ENCODE measurements at places on chromosomes 7 and 10. TPM values are rescaled to one million over a fixed set of nuclear protein-coding genes. Genes with fewer than 3 reads are reported as not detected.

The HECW1 gene
- not detected for polyA plus RNA-seq

GRCh38 chr7:116083796-116084195 lies 53.2 kb upstream of the TFEC start:
- no peak overlapping the region for H3K4me3 ChIP-seq
- H3K36me3 ChIP-seq = no peaks in the 10 kb centered on the region
- no peak overlapping the region for H3K27ac ChIP-seq
- H3K4me1 ChIP-seq = no peaks in the 10 kb centered on the region
- no peaks in the 10 kb centered on the region for H3K27me3 ChIP-seq

DNA sequence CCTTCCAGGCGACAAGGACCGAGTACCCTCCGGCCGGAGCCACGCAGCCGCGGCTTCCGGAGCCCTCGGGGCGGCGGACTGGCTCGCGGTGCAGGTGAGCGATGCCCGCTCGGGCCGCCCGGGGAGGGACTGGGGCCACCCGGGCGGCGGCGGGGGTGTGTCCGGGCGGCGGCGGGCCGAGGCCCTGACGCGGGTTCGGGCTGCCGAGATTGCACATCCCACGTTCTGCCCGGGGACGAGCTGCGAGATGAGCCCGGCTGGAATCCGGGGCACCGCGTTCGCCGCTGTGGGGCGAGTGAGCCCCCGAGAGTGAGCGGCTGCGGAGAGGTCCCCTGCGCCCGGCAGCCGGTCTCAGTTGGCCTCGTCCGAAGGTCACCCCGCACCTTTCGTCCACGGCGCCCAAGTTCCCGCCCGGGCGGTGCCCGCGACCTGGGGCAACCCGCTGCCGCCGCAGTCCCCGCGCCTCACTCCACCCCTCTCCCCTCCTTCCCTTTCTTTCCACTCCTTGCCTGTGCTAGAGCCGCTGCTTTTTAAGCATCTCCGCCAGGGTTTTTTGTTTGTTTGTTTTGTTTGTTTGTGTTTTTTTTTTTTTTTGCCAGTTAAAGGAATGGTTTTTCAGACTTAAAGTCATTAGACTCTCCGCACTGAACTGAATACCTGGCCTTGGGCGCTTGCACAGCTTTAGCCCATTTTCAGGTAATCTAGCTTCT lies 515 bp downstream of the RALA start:
- peak overlapping the region; percentile 98 for H3K27ac ChIP-seq
- no peaks in the 10 kb centered on the region for H3K27me3 ChIP-seq
- peaks cover 29% of the 10 kb centered on the region for H3K4me1 ChIP-seq
- H3K36me3 ChIP-seq = peaks cover 6% of the 10 kb centered on the region
- peak overlapping the region; percentile 93 for H3K4me3 ChIP-seq

- H3K4me3 ChIP-seq = no peak overlapping the region
- H3K36me3 ChIP-seq = no peaks in the 10 kb centered on the region
- no peaks in the 10 kb centered on the region for H3K27me3 ChIP-seq
- H3K4me1 ChIP-seq = no peaks in the 10 kb centered on the region
- peak overlapping the region; percentile 65 for H3K27ac ChIP-seq
- peak; percentile 44 for DNase-seq
Observed at GRCh38 chr7:104650991-104651640, 322.7 kb downstream of the LHFPL3 start.

The SPDYE9 gene
- polyA plus RNA-seq = not detected

The ELAPOR2 gene
- 15.9 TPM for polyA plus RNA-seq

DNA sequence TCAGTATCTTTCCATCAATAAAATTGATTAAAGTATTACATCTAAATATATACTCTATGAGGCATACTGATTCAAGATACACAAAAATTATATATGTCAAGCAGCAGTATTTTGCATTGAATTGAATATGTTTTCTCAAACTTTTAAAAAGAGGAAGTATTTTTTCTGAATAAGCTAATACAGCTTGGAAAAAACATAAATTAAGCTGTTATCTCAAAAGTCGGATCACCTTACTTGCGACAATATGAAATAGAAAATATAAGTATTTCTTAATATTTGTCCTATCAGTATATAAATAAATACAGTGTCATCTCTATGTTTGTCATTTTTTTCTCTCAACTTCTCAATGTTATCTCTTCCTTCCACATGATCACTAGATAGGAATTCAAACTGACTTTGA lies 139.3 kb downstream of the MBL2 start:
- H3K4me3 ChIP-seq = no peak overlapping the region
- H3K4me1 ChIP-seq = no peaks in the 10 kb centered on the region
- no peaks in the 10 kb centered on the region for H3K36me3 ChIP-seq

The SAMD9L gene
- 1.8 TPM for polyA plus RNA-seq

- DNase-seq = no peak
- H3K36me3 ChIP-seq = peaks cover 8% of the 10 kb centered on the region
- H3K27me3 ChIP-seq = no peaks in the 10 kb centered on the region
- H3K27ac ChIP-seq = no peak overlapping the region
- peak overlapping the region; percentile 91 for H3K4me3 ChIP-seq
Observed at GRCh38 chr10:114172776-114173602, 1.0 kb downstream of the CCDC186 start.

DNA sequence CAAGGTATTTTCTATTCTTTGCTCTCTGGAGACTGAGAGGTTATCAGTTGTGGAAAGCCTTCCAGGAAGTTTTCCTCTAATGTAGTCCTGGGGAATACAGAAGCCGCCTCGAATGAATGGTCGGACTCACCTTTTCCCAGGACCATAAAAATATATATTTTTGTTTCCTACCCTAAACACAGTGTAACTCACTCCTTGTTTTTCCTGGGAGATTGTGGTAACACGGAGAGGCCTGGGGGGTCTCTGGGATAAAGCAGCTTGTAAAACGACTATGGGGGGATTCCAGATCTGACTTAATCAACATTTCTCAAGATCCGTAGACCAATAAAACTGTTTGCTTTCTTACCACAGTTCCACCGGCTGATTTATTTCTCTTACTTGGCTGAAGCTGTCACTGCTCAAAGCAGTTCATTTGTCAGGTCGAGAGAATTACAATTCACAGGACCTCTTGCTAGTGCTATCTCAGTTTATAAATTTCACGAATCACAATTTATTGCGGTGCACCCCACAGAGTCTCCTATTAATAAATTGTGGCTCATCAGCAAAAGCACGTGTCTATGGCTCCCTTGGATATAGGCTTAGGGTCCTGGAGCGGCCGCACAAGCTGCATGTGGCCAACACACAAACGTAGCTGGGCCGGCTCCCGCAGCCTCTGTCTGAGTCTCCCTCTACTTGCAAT lies 176.3 kb upstream of the BMPER start:
- DNase-seq = no peak
- H3K4me3 ChIP-seq = no peak overlapping the region
- no peaks in the 10 kb centered on the region for H3K36me3 ChIP-seq

DNA sequence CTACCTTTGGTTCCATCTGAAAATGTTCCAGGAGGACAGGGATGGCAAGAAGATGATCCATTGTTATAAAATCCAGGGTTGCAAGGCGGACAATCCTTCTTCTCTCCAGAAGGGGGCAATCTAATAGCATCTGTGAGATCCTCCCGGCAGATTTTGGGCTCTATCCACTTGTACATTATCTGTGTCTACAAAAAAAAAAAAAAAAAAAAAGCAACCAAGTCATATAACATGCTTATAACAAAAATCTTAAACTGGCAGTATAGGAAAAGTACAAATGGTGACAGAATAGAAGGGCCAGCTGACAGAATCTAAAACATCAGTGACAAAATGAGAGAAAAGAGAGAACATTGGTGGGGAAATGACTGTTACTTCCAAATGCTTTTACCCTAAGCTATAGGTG lies 132.7 kb downstream of the ELAPOR2 start:
- H3K4me3 ChIP-seq = no peak overlapping the region
- peak; percentile 53 for DNase-seq
- peaks cover 3% of the 10 kb centered on the region for H3K4me1 ChIP-seq

The TAC1 gene
- not detected for polyA plus RNA-seq

DNA sequence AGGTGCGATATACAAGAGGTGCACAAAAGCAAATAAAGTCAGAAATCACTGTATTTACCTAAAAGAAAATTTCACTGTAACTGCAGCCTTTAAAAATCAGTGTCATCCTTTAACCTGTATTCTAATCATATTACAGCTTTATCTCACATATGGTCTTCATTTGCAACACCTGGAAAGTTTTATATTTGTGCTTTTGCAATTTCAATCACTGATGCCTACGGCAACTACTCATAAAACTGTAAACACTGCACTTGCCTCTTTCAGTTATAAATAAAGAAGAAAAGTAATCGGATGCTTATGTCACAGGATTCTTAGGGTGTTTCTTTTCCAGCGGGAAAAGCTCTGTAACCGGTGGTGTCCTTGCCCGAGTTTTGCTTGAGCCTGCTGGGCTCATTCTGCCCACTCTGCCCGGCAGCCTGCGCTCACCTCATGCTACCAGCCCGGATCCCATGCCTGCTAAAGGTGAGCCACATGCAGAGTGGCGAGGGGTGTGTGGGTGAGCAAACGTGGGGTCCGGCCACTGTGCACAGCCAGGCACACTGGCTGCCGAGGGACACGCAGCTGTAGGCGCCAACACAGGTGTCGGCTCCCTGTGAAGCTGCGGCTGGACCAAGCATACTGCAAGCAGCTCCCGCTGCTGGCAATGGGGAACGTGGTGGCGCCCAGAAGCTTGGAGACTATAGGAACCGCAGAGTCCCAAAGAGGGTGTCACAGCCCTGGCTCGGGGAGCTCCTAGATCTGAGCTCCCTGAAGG lies 56.3 kb upstream of the ABCB5 start:
- no peaks in the 10 kb centered on the region for H3K36me3 ChIP-seq
- no peak overlapping the region for H3K4me3 ChIP-seq
- H3K27ac ChIP-seq = no peak overlapping the region
- H3K27me3 ChIP-seq = no peaks in the 10 kb centered on the region

The ANXA8 gene
- 0.41 TPM for polyA plus RNA-seq

DNA sequence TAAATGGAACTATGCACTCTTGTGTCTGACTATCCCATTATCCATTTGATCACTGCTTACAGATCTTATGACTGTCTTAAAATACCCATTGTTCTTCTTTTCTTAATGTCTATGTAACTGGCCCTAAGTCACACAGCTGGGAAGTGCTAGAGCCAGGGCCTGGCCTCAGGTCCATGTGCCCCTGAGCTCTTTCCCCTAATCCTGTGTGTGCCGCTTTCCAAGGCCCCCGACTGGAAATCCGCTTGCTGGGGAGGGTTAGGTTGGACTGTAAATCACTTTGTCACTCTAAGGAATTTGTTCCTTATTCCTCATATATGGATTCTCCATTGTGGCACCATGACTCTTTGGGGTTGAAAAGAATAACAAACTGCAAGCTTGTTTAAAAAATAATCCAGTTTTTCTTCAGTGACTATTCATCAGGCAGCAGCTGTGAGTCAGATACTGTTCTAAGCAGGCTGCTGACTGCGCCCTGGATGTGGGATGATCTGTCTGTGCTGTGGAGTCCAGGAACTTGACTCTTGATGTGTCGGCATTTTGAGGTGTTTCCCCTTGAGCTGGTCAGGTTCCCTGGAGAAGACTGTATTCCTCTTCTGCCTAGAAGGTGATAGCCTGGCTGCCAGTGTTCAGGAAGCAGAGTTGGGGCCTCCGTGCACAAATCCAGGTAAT lies 236.3 kb downstream of the SDK1 start:
- H3K4me3 ChIP-seq = no peak overlapping the region
- no peak for DNase-seq
- H3K4me1 ChIP-seq = peaks cover 3% of the 10 kb centered on the region
- no peaks in the 10 kb centered on the region for H3K27me3 ChIP-seq
- no peaks in the 10 kb centered on the region for H3K36me3 ChIP-seq

The MOGAT3 gene
- polyA plus RNA-seq = not detected

DNA sequence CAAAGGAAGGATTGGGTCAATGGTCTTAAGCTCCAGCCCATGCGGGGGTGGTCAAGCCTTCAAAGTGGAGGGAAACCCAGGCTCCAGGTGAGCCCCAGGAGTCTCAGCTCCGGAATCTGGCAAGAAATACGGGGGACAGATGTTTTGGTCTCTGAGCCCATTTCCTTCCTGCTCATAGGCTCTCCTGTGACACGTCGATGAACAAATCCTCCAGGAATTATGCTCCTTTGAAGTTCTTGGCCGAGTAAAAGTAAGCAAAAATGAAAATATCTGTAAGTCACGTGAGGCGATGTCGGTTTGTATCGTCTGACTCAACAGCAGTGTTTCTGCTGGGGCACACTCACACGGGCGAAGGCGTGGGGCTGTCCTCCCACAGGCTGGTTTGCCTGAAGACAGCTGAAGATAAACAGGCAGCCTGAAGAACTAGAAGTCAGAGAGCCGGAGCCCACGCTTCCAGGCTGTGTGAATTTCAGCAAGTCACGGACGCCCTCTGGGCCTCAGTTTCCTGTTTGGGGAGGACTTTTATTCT lies 52.6 kb upstream of the SMNDC1 start:
- no peaks in the 10 kb centered on the region for H3K36me3 ChIP-seq
- H3K27me3 ChIP-seq = no peaks in the 10 kb centered on the region
- DNase-seq = no peak
- peaks cover 9% of the 10 kb centered on the region for H3K4me1 ChIP-seq
- H3K4me3 ChIP-seq = no peak overlapping the region

The CHN2 gene
- polyA plus RNA-seq = 0.02 TPM

The TMEM273 gene
- not detected for polyA plus RNA-seq

DNA sequence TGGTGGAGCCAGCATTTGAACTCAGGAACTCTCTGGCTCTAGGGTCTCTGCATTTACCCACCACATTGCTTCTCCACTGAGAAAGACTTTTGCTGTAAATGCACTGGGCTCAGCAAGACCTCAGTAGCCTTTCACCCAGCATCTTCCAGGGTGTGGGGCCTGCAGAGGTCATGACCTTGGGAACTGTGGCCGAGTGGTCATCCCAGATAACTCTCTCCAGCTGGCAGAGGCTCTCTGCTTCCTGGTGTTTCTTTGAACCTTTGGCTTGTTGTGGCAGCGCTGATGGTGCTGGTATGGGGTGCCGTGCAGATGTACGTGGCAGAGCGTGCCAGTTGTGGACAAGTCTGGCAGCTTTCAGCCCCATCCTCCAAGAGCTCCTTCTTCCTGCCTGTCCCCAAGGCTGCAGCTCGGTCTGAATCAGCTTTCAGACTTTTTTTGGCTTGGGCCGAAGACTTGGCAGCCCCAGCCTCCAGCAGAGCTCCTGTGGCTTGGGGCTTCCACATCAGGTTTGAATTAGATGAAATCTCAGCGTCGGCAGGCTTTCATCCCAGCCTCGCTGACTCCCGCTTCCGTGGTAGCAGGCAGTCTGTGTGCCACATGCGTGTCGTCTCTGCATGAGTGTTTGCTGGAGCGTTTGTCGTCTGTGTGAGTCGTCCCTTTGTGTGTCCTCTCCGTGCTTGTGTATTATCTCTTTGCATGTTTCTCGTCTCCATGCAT lies 21.5 kb downstream of the ADAMTS14 start:
- 0 out of 2 replicates have a peak, but pooled peaks cover 4% of the 10 kb centered on the region for H3K27me3 ChIP-seq
- H3K4me1 ChIP-seq = peaks cover 93% of the 10 kb centered on the region
- DNase-seq = peak; percentile 90
- H3K4me3 ChIP-seq = peak overlapping the region; percentile 37
- H3K27ac ChIP-seq = peak overlapping the region; percentile 99

Measured in SK-N-SH (cell line).